ENCODE measurements at places on chromosomes 12 and 14.

DNA sequence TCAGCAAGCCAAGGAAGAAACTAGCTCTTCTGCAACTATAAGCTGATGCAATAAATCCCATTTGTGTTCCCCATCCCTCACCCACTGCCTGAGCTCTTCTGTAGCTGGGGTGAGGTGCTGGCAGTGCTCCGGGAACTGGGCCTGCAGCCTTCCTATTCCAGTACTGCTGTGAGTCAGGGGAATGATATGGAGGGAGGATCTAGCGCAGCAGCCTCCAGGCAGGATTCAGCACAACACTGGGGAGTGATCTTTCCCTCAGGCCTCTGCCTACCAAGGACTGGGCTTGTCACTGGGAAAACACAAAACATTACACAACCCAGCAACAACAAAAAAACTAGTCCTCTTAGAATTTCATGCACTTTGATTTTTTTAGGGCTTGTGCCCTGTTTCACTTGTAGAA is 58.7 kb downstream of the ST8SIA1 start:
- DNase-seq = peak; percentile 60

GRCh38 chr12:76530516-76530915 is 29.1 kb downstream of the OSBPL8 start:
- DNase-seq = no peak

DNA sequence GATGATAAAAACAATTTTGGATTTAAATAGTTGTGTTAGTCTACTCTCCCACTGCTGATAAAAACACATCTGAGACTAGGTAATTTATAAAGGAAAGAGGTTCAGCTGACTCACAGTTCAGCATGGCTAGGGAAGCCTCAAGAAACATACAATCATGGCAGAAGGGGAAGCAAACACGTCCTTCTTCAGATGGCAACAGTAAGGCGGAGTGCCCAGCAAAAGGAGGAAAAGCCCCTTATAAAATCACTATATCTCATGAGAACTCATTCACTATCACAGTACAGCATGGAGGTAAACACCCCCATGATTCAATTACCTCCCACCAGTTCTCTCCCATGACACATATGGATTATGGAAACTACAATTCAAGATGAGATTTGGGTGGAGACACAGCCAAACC is 632.1 kb downstream of the SLC16A7 start:
- no peak for DNase-seq

DNA sequence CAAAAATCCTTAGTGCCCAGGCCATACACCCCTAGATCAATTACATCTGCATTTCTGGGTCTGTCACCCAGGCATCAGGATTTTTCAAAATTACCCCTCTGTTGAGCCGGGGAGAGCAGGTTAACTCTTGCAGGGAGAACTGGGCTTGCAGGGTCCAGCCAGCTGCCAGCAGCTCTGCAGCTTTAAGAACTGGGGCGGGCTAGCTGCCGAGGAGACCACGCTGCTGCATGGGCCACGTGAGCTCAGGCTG is at the start of gene DGLUCY:
Gene DGLUCY, plus strand, starts transcription at position 245 of the 250 bp plus-strand sequence. CDS start 46,222 bp downstream, outside the sequence.
- no peak for DNase-seq

DNA sequence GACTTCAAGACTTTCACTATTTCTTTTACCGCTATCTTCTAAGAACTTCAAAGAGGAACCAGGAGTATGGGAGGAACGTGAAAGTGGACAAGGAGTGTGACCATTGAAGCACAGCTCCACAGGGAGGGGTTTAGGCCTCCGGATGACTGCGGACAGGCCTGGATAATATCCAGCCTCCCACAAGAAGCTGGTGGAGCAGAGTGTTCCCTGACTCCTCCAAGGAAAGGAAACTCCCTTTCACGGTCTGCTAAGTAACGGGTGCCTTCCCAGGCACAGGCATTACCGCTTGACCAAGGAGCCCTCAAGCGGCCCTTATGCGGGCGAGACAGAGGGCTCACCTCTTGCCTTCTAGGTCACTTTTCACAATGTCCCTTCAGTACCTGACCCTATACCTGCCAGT is 267.0 kb downstream of the RPL10L start:
- DNase-seq = no peak

GRCh38 chr14:91964011-91964410 is 16.5 kb upstream of the FBLN5 start:
- no peak for DNase-seq

DNA sequence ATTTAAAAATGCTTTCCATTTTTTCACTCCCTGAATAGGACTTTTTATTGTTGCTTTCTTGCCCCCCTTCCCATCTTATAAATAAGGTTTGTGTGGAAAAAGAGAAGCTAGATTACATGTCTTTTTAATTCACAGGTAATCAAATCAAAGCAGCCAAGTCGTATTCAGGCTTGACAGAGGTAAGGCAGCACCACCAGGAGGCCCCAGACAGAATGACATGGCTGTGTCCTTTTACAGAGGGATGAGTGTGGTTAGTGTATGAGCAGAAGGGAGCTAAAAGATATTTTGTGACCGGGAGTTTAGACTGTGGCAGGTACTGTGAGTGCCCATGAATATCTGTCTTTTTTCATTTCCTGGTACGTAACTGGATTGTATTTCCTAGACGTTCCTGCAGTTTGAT is 596.1 kb downstream of the ETNK1 start:
- DNase-seq = no peak

- DNase-seq = no peak
Measured at GRCh38 chr12:4086481-4086880, 187.1 kb upstream of the CCND2 start.

- DNase-seq = no peak
Measured at GRCh38 chr12:124642105-124642504, 74.7 kb upstream of the NCOR2 start.

DNA sequence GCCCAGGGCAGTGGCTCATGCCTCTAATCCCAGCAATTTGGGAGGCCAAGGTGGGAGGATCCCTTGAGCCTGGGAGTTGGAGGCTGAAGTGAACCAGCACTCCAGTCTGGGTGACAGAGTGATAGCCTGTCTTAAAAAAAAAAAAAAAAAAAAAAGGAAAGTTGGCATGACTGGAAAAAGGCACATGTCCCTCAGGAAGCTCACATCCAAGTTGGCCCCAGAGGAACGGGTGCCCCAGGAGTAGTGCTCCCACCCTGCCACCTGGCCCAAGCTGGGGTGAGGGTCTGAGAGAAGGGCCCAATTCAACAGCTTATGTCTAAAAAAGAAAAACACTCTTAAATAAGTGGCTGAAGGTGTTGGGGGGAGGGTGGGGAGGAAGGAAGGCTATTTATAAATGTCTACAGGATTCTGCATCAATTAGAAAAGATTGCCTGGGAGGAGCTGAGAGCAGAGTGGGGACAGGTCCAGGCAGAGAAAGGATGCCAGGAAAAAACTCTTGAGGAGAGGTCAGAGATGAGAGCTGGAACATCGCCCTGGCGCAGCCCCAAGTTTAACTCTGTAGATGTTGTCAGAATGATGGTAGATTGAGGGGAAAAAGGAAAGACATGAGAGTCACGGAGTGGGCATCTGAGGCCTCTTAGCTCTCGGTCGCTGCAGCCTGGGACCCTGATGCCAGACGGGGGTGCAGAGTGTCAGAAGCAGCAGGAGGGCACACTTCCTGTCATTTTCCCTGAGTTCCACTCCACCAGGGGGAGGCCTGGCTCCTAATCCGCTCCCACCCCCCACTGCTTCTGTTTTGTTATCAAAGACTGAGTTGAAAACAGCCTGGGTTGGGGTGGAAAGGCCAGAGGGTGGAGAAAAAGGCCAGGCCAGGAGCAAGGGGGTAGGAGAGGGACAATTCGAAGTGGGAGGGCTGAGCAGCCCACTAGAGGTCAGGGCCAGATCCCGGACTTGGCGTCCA is 7.3 kb downstream of the SPRYD3 start:
- no peak for DNase-seq

- no peak for DNase-seq
Measured at GRCh38 chr12:100266585-100266834, 369 bp downstream of the DEPDC4 start.

DNA sequence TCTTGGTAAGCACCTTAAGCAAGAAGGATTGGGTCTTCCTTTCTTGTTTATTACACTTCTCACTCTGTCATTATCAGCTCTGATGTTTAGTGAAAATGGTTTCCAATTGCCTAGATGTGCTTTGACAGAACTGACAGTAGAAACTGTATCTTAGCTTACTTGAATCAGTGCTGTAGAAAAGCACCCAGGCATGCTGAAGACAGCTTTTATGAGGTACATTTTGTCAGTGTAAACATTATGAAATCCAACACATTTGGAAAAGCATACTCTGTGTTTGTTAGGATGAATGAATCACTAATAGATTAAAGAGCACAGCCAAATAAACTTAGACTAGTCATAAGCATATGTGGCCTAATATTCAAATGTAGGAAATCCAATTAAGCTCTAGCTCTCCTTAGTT is 290.2 kb upstream of the NPAS3 start:
- DNase-seq = no peak

DNA sequence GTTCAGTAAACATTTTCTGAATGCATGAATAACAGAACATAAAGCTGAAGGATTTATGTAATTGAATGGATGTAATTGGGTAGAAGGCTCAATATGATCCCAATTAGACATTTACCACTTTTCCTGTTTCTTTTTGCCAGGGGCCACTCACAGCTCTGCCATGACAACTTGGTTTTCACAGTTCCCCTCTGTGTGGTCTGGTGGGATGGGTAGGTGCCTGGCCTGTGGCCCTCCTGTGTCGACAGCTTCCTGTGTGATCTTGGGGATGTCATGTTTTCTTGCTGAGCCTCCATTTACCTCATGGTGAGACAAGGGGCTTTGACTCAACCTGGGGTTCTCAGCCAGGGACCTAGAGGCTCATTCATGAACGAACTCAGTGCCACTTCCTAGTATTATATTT is 12.6 kb upstream of the SERPINA10 start:
- no peak for DNase-seq
